ENCODE measurements at places on chromosomes 12 and 14.

- no peak for DNase-seq
Observed at GRCh38 chr12:124159655-124160054, 135.2 kb upstream of the RFLNA start.

GRCh38 chr12:83214185-83214584 lies 527.5 kb downstream of the TMTC2 start:
- no peak for DNase-seq

GRCh38 chr14:54942913-54943312 lies 40.3 kb upstream of the GCH1 start:
- no peak for DNase-seq

GRCh38 chr14:67357186-67357968 lies 2.2 kb downstream of the ATP6V1D start:
- DNase-seq, result no peak

- DNase-seq, result no peak
Observed at GRCh38 chr14:69895109-69895508, 15.9 kb downstream of the SMOC1 start.

DNA sequence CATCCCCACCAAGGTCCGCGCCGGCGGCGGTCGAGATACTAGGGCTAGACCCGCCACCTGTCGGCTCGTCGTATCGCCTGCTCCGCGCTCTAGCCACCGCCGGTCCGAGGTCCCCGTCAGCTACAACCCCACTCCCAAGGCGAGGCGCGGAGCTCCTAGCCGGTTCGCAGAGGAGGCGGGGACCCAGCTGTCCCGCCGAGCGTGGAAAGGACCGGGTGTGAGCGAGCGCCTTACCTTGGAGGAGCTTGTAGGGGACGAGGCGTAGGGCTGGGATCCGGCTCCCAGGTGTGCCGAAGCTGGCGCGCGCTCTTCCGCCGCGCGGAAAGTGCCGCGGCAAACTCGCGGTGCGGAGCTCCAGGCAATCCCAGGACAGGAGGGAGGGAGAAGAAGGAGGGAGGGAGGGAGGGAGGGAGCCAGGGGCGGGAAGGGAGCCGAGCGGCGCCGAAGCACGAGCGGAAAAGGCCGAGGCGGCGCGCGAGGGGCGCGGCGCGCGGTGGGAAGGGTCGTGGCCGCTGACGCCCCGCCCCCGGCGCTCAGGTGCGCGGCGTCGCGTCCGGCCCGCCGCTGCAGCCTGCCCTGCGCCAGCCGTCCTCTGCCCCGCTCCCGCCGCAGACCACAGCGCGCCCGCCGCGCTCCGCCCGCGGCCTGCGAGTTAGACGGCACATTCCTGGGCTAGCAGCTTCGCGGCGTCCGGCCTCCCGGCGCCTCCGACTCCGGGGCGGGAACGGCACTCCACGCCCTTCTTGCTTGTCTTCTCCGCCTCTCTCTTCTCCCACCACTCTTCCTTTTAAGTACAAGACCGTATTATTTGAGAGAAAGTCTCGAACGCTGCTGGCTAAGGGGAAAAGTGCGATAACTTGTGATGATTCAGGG lies at the start of gene PAWR:
TSS of gene PAWR (minus strand) at position 327 of the 873 bp plus-strand sequence. CDS start 720 bp downstream, outside the sequence.
- DNase-seq, result peak; percentile 27

DNA sequence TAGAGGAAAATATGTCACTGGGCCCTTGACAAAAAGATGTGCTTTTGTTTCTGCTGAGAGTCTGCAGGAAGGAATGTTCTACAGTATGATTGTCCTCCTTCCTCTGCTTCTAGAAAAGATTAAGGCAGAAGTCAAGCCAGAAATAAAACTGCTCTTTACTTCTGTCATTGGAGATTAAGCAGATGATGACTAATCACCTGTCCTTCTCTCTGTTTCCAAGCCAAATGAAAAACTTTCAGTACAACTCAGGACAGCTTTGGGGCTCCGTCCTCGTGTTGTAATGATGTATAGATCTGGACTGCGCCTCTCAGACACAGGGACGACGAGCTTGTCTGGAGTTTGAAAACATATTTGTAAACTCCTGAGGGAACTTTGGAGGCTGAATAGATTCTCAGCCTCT lies 159.3 kb downstream of the DYRK2 start:
- no peak for DNase-seq

DNA sequence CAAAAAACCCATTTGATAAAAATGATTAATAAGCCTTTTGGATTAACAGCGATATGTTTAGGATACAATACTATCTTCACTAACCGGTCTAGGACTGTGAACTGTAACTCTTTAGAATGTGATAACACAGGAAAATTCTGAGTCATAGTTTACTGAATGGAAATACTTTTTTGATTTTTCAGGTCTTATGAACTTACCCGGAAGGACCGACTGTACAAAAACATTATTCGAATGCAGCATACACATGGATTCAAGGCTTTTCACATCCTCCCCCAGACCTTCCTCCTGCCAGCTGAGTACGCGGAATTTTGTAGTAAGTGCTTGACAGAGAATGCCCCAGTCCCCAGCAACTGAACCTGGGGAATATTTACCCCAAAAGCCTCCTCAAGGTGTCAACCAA lies 29.0 kb downstream of the TTLL5 start:
- DNase-seq, result no peak

DNA sequence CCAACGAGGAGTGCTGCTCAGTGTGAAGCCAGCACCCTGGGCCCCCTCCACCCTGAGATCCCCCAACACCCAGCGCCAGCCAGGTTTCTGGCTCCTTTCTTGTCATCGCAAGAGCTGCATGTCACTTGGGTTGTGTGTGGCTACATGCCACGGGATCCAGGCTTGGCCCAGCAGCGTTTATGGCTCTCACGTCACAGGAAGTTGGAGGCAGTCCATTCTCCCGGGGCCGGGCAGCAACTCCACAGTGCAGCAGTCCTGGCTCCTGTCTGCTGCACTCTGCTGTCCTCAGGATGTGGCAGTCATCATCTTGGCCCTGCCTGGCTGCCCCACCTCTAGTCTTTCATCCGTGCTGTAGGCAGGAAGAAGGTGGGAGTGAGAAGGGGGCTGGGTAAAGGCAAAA lies 78.3 kb downstream of the AACS start:
- no peak for DNase-seq

GRCh38 chr12:101430456-101430855 lies 22.9 kb upstream of the ARL1 start:
- DNase-seq, result no peak

DNA sequence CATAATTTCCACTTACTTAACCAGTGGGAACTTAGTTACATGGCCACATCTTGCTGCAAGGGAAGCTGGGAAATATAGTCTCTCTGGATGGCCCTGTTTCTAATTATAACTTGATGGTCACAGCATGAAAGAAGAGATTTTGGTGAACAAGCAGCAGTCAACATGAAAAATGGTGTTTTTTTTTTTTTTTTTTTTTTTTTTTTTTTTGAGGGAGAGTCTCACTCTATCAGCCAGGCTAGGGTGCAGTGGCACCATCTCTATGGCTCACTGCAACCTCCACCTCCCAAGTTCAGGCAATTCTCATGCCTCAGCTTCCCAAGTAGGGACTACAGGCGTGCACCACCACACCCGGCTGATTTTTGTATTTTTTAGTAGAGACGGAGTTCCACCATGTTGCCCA lies 10.8 kb downstream of the SRGAP1 start:
- DNase-seq, result no peak

GRCh38 chr12:63912651-63913050 lies 68.2 kb downstream of the SRGAP1 start:
- no peak for DNase-seq

DNA sequence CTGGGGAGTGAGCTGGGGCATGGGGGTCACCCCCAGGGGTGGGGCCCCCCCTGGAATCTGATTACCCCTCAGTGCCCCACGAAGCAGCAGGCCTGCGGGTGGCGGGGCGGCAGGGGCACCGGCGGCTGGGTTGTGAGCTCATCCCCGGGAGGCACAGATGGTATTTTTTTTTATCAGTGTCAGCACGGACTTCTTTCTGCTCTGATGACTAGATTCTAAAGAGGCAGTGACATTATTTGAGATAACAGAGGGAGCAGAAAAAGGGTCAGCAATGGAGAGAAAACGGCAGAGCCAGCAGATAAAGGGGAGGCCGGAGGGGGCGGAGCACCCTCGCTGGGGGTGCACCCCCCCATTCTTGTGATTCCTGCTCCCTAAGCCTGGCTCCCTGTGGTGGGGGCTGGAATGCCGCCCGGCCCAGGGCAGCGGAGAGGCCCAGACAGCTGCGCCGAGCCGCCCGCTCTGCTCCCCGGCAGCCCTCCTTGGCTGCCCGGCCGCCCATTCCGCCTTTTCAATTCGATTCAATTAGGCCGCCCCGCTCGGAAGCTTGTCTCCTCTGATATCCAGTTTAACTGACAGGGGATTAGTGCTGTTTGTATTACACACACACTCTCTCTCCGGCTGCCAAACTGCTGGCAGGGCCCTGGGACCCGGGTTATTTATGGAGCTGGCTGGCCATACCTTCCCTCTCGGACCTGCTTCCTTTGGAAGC lies 32.9 kb downstream of the MVK start:
- no peak for DNase-seq

GRCh38 chr14:26598672-26599131 lies 869 bp upstream of the NOVA1 start:
- DNase-seq, result no peak
